ENCODE measurements at places on chromosomes 16 and 17.

DNA sequence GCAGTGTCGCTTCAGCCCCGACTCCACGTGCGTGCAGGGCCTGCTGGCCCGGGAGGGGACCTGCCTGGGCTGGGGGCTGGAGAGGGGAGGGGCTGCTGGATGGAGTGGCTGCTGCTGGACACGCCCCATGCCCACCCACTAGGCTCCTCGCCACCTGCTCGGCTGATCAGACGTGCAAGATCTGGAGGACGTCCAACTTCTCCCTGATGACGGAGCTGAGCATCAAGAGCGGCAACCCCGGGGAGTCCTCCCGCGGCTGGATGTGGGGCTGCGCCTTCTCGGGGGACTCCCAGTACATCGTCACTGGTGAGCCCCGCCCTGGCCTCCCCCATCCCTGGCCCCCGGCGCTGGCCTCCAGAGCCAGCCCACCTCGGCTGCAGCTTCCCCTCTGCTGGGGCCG is 2.4 kb downstream of the BRICD5 start:
- DNase-seq, result no peak

DNA sequence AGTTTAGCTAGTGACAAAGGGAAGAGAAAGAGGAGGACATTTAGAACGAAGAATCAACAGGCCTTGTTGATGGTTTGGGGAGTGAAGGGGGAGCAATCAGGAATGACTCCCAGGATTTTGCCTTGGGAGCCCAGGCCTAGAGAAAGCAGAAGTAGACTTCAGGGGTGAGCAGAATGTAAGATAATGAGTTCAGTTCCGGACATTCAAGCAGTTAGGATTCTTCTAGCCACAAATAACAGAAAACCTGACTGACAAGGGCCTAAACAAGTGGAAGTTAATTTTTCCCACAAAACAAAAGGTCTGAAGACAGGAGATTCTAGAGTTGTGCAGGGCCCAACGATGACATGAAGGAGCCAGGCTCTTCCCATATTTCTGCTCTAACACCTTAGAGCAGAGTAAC is 45.9 kb downstream of the SKAP1 start:
- DNase-seq, result no peak

- DNase-seq, result no peak
Observed at GRCh38 chr16:56421976-56422669, 3.2 kb downstream of the AMFR start.

DNA sequence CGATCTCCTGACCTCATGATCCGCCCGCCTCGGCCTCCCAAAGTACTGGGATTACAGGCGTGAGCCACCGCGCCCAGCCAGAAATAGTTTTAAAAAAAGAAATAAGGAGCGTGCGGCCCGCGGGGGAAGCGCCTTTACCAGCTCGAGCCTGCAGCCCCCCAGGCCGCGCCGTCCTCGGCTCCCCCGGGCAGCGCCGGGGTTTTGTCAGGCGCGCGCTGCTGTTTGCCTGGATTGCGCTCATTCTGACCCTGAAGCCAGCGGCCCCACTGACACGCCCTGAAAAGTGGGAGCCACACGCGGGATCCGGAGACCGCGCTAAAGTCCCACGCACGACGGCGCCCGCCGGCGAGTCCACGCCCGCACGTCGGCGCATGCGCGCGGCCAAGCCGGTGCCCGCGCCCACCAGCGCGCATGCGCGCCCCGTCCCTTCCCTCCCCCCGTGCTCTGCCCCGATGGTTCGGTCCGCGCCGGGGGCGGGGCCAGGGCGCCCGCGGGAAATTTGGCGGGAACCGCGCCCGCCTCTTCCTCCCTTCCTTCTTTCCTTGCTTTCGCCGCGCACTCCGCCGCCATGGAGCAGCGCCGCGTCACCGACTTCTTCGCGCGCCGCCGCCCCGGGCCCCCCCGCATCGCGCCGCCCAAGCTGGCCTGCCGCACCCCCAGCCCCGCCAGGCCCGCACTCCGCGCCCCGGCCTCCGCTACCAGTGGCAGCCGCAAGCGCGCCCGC is at the start of gene CDT1:
TSS of gene CDT1 (plus strand) at position 526 of the 724 bp plus-strand sequence. CDS start at position 569, 43 bp downstream.
- peak; percentile 39 for DNase-seq

Data from NCI-H1105 (cell line).